ENCODE measurements at places on chromosomes 5 and 9.
A peak's percentile ranks its signal among the peaks of the same experiment; 100 is the strongest.

GRCh38 chr5:111892949-111893348, 136.0 kb upstream of the NREP start:
- DNase-seq: no peak

- DNase-seq: no peak
These were observed 193.6 kb upstream of the VCAN start for GRCh38 chr5:83277953-83278352.

DNA sequence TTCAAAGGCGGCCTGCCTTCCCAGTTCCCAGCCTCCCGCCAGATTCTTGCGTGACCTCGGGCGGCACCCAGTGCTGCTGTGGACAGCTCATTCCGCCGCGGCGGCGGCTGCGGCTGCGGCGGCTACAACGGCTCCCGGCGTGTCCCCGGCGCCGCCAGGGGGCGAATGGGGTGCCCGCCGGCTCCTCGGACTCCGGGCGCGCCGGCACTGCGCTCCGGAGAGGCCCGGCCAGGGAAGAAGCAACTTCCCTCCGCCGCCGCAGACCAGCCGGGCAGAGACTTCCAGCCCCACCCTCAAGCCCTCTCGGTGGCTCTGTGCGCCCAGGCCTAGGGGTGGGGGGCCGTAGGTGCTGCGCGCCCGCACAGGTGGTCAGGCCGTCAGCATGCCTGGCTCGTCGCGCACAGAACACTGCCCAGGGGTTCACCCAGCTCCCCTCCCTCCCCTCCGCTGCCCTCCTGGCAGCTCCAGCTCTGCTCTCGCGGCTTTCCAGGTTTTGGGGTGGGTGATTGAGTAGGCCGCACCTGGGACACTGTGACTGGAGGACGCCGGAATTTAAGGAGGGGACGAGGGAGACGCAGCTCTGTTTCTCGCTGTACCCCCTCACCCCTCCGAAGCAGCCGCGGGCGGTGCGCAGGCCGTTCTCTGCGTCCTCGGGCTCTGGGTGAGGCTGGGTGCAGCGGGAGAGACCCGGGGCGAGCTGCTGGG, 20.2 kb downstream of the IGIP start:
- peak; percentile 54 for DNase-seq

GRCh38 chr5:4640795-4641194, 499.3 kb upstream of the ADAMTS16 start:
- DNase-seq: no peak

DNA sequence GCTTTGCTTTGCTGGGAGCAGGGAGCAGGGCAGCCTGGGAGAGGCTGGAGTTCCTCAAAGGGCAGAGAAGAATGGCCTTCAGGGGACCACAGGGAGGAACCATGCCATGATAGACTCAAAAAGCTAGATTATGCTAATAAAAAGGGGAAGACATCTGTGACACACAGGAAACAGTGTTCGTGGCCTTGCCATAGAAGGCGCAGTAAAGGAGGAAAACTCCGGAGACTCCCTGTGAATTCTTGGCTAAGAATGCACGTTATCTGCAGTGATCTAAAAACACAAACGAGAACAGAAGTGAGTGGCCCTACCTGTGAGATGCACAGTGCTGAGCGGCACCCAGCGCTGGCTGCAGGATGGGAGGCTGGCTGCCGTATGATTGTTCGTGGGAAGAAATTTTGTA, 15.9 kb upstream of the LTC4S start:
- DNase-seq: no peak

GRCh38 chr5:144710637-144711036, 540.0 kb downstream of the KCTD16 start:
- no peak for DNase-seq

GRCh38 chr9:14749741-14750211, 27.2 kb upstream of the CER1 start:
- no peak for DNase-seq

DNA sequence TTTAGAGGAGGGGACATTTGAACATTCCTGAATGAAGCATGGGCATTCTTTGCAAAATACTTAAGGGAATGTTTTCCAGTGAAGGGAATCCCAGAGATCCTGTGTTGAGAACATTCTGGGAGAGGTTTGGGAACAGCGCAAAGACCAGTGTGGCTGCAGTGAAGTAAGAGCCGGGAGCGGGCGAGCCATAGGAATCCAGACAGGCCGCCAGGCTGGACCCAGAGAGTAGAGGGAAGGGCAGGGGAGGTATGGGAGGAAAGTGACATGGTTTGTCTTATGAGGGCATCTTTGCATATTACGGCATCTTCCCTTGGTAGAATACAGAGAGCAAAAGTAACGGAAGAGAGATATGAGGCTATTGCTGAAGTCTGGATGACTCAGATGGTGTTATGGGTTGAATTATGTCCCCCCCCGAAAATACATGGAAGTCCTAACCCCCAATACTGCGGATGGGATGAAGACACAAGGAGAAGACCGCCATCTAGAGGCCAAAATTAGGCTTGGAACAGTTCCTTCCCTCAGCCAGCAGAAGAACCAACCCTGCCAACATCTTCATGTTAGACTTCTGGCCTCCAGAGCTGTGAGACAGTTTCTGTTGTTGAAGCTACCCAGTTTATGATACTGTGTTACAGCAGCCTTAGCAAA, 268.2 kb downstream of the MAST4 start:
- peak; percentile 71 for DNase-seq

DNA sequence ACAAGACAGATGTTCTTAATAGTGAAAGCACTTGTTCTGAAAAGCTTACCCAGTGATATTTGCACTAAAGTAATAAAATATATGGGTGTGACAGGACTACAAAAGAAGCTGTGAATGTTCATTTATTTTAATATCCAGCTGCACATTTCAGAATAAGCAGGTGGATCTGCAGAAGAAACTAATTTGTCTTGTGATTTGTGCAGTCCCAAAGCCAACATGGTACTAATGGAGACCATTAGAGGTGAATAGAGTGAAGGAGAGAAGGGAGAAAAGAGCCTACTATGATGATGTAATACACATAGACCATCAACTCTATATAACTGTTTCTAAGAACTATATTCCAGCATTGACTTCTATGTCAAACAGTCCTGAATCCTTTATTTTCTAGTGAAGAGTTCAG, 362.8 kb downstream of the ISL1 start:
- no peak for DNase-seq

GRCh38 chr9:87713278-87713987, 12.5 kb upstream of the CTSL start:
- peak; percentile 62 for DNase-seq

DNA sequence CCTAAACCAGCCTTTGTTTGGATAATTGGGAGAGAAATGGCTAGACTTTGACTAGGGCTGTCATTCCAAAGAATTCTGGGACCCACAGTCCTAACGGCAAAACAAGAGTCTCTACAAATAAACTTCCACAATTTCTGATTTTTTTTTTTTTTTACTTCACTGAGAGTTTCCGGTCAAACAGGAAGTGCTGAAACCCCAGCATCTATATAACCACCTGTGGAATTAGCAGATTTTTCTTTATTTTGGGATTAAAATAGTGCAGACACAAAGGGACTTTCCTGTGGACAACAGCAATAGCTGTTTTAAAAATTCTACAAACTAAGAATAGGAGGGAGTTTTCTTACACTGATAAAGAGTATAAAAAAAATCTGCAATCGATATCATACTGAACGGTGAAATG, 157.4 kb downstream of the ARSB start:
- DNase-seq: no peak

GRCh38 chr9:115548609-115549260, 430.8 kb upstream of the TNC start:
- DNase-seq: no peak

DNA sequence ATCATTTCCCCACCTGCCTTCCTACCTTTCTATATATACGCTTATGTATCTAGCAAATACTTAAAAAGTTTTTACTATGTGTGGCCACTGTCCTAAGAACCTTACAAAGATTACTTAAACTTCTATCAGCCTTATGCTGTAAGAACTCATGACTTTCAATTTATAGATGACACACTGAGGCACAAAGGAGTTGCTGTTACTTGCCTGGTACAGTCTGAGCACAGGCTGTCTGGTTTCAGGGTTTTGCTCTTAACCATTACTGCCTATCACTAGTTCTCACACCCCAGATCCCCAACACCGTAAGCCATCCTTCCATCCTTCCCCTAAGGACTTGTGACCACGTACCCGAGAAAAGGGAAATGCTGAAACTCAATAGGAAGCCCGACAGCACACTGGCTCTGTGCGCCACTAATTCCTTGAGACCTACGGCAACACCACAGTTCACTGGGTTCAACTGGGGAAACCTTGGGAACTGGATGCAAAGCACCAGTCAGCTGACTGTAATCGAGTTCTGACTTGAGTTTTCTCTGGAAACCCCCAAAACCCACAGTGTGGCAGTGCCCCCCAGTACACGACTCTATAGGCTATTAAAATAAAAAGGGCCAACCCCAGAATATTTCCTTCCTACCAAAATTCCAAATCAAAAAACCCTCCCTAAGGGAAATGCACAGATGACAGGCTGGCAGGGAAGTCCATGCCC, 56.0 kb downstream of the AUH start:
- DNase-seq: no peak

DNA sequence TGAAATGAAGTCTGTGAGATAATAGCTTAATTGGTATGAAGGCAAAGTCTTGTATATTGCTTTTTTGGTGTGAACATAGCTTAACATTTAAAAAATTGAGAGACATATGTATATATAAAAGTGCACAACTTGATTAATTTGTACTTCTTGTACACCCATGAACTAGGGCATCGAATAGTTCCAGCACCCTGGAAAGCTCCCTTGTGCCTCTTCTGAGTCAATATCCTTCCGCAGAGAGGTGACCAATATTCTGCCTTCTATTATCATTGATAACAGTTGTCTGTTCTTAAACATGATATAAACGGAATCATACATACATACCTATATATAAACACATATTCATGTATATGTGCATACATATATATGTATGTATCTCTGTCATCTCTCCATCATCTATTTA, 185.4 kb downstream of the PHF2 start:
- no peak for DNase-seq

- no peak for DNase-seq
These were observed 31.1 kb downstream of the FBXW11 start for GRCh38 chr5:171975262-171975876.

DNA sequence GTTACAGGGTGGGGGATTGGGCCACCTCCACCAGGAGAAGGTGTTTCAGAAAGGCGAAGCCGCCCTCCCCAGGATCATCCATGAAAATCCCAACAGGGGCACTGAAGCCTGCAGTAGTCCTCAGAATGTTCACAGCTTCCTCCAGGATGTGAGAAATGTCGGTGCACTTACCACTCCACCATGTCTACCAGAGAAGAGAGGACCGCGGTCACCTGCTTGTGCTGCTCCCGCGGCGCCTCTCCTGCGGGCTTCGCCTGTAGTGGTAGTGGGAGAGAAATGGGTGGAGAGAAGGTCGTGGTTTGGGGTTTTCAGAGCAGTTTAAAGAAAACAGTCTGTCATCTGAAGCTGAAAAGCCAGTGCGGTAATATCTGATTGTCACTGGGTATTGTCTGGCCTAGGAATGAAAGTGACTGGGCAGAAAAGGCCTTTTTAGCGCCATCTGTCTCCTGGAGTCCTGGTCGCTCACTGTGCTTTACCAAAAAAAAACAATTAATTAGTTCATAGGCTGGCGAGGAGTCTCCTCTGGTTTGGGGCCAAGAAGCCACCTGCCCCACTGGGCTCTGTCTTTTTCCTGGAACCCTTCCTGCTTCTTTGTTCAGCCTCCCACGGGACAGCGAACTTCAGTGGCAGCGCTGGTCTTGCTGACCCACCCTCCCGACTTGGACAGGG, 23.0 kb upstream of the PPP1R26 start:
- peak; percentile 33 for DNase-seq

- DNase-seq: peak; percentile 56
These were observed 168.8 kb downstream of the PDE4D start for GRCh38 chr5:59724482-59725391.

GRCh38 chr9:849431-849830, 7.9 kb downstream of the DMRT1 start:
- DNase-seq: no peak

DNA sequence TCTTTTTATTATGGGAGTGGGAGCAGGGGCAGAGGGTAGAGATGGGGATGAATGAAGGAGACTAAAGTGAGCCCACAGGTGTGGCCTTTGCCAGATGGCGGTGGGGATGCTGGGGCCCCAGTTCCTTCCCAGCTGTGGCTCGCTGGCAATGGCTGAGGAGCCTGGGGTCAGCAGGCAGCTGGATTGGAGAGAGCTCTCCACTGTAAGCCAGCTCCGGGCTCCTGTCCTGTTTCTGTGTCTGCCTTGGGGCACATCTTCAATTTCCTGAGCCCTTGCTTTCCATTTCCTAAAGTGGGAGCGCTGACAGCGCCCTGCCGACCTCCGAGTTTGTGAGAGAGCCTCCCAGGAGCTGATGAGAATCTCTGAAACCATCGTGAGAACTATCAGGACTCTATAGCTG, 75.6 kb upstream of the SPRY4 start:
- DNase-seq: no peak

DNA sequence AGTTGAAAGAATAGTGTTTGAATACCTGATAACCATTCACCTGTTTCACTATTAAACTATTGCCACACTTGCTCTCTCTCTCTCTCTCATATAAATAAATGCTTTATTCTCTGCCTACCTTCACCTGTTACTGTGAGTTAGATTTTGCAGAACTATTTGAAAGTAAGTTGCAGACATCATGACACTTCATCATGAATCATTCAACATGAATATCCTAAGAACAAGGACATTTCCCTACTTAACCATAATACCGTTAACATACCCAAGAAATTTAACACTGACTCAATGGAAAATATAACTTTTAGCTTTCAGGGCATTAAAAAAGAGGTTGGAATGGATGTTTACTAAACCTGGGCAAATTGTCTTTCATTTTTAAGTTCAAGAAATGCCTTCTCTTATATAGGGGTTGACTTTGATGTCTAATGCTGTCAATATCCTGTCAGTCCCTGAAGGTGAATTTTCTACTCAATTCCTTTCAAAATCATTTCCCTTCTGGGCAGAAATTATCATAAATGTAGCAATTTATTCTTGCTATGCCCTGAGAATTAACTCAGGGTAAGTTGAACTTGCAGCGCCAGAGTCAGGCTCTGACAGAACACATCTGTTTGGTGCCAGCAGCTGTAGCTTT, 582.6 kb upstream of the TLE4 start:
- no peak for DNase-seq

DNA sequence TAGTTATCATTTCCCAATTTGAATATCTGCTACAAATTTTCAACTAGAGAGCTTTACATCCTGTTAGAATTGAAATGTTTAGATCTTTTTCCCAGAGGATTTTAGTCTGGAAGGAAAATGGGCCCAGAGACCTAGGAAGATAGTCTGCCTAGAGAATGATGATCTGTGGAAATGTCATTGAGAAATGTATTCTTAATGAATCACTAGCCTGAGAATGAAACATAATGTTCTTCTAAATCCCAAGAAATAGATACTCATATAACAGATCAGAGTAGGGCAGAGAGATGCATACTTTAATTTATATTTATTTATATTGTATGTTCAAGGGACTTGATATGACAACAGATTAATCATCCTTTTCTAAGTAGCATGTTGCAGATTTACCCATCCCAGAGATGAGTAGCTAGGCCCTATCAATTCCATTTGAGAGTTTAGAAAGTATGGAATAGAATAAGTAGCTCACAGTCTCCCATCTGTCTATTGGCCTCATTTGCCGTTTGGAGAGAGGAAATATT, 25.1 kb upstream of the SLC44A1 start:
- DNase-seq: no peak

GRCh38 chr5:150789450-150789849, 10.9 kb downstream of the SMIM3 start:
- DNase-seq: no peak

All from hematopoietic multipotent progenitor cell treated with erythropoietin and hydrocortisone succinate and interleukin-3 and kit ligand, for 8 days (in vitro differentiated cells).